ENCODE measurements at places on chromosomes 4 and X. TPM values are rescaled to one million over a fixed set of nuclear protein-coding genes. Genes with fewer than 3 reads are reported as not detected.

GRCh38 chr4:68250151-68250930 lies 4.8 kb upstream of the TMPRSS11B start:
- no peak for DNase-seq

DNA sequence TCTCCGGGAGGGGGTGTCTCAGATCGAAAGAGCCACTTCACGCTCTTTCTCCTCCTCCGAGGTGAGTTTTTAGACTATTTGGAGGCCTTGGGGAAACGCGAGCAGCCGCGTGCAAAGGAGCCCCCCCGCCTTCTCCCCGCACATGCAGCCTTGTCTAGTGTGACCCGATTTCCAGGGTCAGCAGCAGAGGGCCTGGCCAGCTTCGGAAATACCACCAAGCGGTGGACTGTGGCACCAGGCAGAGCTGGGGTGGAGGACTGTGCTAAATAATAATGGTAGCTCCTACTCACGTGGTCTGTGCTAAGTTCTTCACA lies 79.3 kb upstream of the BCOR start:
- DNase-seq: peak; percentile 19

Gene TRPC3
- 1.1 TPM for total RNA-seq

- no peak for DNase-seq
These were observed 29.2 kb downstream of the SULT1B1 start for GRCh38 chr4:69731241-69731640.

Gene LIMCH1
- total RNA-seq: 40.7 TPM

Gene MND1
- 20.3 TPM for total RNA-seq

DNA sequence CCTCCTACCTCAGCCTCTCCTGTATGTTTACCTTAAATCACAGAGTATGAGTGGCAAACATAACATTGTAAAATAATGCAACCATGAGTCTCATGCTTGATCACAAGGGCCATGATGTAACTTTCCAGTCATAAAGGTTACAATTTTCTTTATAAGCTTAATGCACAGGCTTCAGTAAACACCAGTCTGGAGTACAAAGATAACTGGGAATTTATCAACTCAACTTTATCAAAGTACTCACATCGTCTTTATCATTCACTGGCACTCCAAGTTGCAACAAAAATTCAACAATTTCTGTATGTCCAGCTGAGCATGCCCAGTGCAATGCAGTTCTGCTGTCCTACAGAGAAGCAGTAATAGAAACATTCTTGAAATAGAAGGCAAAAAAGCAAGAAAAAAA lies 2.8 kb downstream of the PSMD10 start:
- no peak for DNase-seq

- no peak for DNase-seq
These were observed 14.9 kb downstream of the RAB33A start for GRCh38 chrX:130186651-130187050.

DNA sequence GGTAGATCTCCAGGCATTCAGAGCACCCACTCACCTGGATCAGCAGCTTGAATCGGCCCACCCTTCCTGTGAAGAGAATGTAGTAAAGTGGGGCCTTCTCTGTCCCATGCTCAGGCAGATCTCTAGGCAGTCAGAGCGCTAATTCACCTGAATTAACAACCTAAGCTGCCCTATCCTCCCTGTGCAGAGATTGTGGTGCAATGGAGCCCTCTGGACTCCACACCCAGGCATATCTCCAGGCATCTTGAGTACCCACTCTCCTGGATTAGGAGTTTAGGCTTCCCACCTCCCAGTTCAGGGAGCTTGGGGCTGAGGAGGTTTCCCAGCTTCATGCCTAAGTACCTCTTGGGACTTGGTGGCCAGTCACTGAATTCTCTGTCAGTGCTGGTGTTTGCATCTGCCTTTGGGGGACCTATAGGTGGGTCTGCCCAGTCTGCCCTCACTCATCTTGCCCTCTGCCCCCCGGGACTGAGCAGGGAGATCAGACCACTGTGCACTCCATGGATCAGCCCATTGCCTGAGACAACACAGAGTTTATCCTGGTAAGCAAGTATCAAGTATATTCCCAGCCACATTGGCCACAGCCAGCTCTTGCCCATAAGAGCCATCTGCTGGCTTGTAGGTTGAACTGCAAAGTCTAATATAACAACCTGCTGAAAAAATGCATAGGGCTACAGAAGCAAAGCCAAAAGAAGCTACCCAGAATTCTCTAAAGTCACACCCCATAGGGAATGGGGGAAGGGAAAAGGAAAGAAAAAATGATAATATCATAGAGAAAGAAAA lies 372.9 kb downstream of the KLHL13 start:
- DNase-seq: no peak

All from Daoy (cell line).